ENCODE measurements at places on chromosomes 13 and 19.

GRCh38 chr13:44278166-44278565, 95.5 kb upstream of the SERP2 start:
- DNase-seq = no peak

DNA sequence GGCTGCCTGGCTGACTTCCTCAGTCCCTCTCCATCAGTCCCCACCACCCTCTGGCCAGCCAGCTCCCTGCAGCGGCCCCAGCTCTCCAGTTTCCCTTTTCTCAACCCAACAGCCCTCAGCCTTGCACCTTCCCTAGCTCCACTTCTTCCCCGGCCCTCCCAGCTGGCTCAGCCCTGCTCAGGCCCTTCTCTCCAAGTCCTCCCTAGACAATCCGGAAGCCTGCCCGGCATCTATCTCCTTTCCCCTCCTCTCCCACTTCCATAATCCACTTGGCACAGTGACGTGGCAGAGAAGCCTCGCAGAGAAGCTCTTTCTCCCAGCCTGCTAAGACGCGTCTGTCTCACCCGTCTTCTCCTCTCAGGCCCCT, 1.1 kb downstream of the UBXN6 start:
- peak; percentile 8 for DNase-seq

DNA sequence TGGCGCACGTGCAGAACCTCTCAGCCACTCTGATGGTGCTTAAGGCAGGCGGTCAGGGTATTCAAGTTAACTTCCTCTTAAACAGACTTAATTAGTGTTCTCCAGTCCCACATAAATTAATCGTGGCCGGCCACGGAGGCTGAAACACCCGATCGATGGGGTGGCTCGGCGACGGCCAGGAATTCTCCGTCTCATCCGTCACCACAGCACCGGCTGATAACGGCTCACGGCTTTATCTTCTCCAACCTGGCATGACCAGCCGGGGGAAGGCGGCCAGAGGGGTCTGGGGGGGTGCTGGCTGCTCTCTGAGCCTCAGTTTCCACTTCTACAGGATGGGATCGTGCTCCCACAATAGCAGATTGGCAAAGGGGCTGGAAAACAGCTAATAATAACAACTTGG, 32.6 kb upstream of the TCF3 start:
- DNase-seq = no peak

GRCh38 chr19:9431475-9431874, 3.9 kb downstream of the ZNF266 start:
- peak; percentile 50 for DNase-seq

- DNase-seq = no peak
Observed at GRCh38 chr19:55704494-55705245, 29.6 kb downstream of the EPN1 start.

DNA sequence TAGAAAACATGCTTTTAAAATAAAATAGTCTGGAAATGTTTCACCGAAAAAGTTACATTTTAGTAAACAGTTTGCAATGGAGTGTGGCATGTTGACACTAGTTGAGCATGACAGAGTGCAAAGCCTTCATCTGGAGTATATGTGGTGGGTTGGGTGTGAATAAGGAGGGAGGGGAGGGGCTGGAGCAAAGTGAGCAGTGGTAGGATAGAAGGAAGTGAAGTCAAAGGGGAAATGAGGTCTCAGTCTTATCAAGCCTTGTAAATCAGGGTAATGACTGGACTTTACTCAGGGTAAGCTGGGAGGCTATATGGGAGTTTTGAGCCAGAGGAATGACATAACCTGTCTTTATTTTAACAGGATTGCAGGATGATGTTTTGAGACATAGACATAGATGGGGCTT, 222.8 kb downstream of the PCDH20 start:
- DNase-seq = no peak

DNA sequence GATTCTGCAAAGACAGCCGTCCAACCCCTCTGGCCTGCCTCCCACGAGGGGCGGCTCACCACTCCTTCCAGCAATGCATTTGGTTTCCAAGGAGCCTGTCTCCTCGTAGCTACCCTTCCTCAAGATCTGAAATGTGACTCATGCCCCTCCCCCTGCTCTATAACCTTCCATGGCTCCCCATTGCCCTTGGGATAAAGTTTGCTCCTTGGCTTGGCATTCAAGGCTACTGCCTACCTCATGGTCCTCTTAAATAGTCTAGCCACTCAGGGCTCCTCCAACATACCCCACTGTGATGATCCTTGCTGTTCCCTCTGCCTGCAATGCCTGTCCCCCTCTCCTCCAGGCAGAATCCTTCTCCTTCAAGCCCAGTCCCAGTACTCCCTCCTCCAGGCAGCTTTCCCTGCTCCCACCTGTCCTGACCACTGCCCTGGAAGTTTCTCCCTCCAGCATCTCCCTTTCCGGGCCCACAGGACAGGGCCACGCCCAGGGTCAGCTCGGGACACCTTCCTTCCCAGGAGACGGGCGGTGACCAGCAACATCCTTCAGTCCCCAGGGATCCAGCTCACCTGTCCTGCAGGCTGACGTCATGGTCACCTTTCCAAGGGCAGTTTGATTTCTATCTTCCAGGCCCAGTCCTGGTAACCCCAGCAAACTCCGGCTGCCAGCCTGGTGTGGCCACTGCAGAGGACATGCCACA, 19.2 kb upstream of the SEMA6B start:
- DNase-seq = no peak

DNA sequence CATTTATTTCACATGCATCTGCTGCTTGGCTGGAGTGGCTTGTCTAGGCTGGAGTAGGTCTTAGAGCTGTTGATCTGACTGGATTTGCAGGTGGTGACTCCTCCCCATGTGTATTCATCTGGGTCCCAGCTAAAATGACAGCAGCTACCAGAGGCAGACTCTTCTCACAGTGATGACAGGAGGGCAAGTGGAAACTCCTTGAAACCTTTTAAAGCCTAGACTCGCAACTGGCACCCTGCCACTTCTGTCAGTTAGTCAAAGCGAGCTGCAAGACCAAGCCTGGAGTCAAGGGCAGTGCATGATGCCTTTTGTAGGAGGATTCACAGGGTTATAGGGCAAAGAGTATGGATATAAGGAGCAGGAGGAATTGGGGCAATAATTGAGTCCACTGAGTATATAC, 65.2 kb downstream of the TEX26 start:
- no peak for DNase-seq

DNA sequence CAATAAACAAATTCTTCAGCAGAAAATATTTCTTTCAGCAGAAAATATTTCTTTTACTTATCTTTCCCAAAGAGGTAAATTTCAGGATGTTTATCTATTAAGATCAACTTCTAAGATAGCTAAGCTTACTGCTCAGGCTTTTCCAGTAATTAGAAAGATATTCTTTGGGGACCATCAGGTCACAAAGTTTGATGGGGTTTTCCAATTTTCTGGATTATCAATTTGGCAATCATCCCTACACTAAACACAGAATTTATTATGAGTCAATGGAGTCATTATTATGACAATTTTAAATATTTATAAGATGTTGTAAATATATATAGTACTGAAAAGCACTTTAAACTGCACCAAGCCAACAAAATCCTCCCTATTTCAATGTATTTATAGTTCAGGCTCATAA, 137.6 kb downstream of the AKAP11 start:
- DNase-seq = no peak

DNA sequence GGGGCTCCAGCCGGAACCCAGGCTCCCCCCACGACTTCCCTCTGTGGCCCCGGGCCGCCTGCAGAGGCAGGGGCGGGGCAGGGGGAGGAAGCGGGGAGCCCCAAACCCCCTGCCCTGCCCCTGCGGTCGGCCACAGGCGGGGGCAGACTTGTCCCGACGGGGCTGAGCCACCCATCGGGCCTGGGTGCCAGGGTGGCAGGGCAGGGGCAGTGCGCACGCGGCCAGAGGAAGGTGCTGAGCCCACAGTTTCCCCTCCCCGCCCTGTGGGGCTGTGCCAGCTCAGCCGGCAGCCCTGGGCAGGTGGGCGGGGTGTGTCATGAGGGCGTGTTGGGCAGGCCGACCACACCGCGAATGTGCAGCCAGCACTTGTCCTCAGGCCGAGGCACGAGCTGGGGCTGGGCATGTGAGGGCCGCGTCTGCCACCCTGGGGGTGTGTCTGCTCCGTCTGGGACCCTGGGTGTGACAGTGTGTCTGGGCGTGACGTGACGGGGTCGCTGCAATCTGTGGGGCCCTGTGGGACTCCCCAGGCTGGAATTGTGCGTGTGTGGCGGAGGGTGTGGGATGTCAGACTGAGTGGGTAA, 17.7 kb downstream of the CCDC97 start:
- peak; percentile 85 for DNase-seq

DNA sequence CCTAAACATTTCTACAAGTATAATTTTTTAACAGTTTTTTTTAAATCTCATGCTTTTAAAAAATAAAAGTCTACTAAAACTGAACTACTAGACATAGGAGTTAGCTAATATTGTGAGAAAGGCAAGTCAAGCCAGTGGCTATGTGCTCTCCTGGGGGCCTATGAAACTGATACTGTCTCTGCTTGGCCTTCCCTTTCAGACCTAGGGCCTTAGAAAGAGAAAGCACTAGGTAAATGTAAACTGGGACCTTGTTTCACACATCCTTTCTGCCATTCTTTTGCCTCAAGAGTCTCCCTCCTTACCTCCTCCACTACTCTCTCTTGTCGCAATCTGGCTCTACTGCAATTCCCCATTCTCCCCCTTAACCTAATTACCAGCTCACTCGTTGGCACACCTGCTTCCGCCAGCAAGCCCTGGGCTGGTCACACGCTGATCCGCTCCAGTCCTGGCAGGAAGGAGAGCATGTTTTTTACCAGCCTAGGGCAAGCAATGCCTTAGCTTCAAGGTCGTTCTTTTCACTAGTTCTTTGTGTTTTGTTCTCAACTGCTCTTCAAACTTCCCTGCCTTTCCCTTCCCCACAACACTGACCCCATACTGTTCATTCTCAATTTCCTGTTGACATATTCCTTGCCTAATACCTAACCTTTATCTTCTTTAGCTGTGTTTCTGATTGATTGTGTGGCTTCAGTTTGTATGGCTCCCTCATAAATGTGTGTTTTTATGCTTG, 23.1 kb downstream of the TBC1D4 start:
- no peak for DNase-seq

DNA sequence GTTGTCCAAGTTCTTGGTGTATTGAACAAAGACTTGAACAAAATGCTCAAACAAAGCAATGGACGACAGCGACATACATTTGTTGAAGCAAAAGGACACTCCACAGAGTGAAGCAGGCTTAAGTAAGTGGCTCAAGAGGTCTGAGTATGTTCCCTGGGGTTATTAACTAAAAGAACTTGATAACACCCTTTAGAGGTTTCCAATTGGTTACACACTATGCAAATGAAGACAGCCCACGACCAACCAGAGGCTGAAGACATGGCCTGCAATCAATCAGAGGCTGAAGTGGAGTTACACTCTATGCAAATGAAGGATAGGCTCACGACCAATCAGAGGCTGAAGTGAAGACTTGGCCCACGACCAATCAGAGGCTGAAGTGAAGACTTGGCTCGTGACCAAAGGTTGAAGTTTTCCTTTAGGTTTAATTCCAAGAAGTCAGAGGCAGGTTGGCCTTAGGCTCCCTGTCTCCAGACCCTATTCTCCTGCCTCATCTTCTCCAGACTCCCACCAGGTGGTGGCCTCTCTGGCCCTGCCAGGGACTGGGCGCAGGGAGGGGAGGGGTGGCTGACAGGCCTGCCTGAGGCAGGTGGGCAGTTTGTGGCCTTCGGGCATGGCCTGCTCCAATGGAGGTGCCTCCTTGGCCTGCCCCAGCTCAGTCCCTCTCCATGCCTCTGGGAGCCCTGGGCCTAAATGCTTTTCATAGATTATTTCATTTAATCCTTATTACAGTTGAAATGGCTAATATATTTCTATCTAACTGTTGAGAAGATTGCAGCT, 38.1 kb downstream of the CCDC169 start:
- no peak for DNase-seq

DNA sequence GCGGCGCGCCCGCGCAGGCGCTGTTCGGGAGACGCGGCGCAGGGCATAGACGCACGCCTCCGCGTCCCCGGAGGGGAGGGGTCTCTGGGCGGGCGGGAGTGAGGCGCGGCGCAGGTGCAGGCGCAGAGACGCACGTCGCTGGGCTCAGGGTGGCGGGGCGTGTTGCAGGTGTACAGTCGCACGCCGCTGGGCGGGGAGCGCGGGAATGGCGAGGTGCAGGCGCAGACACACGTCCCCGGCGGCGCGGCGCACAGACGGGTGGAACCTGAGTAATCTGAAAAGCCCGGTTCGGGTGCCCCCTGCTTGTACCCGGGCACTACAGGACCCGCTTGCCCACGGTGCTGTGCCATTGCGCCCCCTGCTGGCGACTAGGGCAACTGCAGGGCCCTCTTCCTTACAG, 44.7 kb downstream of the PLPP2 start:
- DNase-seq = no peak

GRCh38 chr19:32717496-32717895, 2.1 kb upstream of the TDRD12 start:
- DNase-seq = no peak

DNA sequence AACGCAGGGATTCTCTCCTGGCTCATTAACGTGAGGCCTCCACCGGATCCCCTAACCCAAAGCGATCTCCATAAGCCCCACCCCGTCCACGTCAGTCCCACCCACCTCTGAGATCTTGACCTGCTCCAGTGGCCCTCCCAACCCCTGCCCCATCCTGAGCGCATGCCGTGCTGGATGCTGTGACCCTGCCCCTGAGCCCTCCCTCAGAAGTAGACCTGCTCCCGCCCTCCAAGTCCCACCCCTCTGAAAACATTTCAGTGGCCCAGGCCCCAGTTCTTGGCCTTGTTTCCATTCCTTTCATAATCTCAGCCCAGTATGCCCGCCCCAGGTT, 19.9 kb downstream of the LMTK3 start:
- no peak for DNase-seq

- DNase-seq = no peak
Observed at GRCh38 chr19:38135150-38135998, 88.6 kb downstream of the DPF1 start.

GRCh38 chr13:36673838-36674326, at the start of gene SERTM1:
TSS of gene SERTM1 (plus strand) at chr13:36674020. CDS start at chr13:36695079, 21,059 bp downstream.
- DNase-seq = no peak
